Esophagus mucosa (tissue), 1 donor: ENCODE measurements at places on chromosomes 3 and 15.

GRCh38 chr3:192130534-192131132 lies 596.7 kb downstream of the FGF12 start:
- peak; percentile 83 for ATAC-seq

DNA sequence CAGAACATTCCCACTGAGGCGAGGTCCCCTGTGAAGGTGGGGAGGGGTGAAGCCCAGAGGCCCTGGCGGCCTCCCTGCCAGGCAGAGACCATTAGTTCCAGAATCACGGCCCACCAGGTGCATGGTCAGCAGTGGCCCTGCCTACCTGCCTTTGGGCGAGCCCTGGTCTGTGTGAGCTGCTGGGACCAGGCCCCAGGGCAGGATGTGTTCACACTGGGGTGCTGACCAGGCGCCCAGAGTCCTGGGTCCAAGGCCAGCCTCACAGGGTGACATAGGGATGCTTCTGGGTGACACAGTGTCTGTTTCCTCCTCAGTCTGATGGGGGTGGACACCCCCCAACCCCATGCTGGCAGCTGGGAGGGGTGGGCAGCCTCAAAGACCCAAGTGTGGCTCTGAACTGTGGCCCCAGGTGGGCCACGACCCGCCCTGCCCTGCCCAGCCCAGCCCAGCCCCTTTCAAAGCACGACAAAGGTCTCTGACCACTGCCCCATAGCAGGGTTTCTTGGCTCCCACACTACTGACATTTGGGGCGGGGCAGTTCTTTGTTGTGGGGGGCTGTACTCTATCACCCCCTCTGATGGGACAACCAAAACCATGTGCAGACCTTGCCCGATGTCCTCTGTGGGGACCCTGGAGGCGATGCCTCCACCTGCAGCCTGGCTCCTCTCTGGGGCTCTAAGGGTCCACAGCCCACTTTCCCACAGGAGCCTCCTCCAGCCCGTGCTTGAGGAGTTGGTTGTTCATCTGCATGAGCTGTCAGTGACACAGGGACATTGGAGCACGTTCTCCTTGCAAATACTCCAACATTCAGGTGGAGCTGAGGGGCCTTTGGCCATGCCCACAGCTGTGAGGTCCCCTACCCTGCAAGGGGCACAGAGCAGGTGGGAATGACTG lies 44.8 kb upstream of the SLC41A3 start:
- ATAC-seq = no peak

DNA sequence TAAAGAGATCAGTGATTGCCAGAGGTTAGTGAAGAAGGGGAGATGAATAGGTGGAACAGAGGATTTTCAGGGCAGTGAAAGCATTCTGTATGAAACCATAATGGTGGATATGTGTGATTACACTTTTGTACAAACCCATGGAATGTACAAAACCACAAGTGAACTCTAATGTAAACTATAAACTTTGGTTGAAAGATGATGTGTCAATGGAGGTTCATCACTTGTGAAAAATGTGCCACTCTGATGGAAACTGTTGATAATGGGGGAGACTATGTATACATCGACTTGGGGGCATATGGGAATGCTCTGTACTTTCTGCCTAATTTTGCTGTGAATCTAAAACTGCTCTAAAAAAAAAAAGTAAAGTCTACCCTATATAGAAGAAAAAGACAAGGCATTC lies 68.7 kb upstream of the ARHGEF3 start:
- ATAC-seq = no peak

DNA sequence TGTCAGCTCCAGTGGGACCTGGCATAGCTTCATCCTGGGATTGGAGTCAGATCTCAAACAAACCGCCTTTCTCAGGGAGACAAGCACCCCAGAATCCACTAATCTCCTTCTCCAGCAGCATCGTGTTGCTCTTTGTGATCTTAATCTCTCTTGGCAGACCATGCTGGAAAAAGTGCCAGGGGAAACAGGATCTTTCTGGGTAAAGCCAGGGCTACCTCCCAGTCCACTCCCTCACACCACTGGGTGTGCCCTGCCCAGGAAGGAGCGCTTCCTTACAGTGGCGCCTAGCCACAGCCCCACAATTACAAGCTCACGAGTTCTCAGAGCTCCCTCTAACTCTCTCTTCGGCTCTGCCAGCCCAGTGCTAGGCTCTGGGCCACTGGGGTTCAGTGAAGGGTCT lies 32.2 kb downstream of the RPLP1 start:
- ATAC-seq = peak; percentile 76

- ATAC-seq = no peak
These were observed 154.3 kb upstream of the CCDC54 start for GRCh38 chr3:107222907-107223306.

GRCh38 chr3:100754563-100755334 lies 45.5 kb downstream of the TFG start:
- no peak for ATAC-seq

DNA sequence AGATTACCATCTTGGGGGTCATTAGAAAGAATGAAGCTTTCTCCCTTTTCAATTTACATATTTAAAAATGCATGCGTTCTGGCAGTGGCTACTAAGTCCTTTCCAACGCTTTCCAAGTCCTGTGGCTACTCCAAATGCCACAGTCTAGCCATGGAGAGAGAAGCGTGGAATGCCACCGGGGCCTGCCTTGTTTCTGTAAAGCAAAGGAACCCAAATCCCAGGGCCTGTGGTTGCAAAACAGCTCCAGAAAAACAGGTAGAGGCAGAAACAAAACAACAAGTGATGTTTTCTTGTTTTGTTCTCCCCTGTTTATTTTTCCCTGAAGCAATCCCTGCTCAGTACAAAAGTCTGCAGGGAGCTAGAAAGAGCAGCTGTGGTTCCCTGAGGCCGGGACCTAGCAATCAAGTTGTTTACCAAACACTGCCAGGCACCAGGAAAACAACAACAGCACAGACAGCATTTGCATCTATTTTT lies 85.5 kb downstream of the FOXP1 start:
- ATAC-seq = no peak

GRCh38 chr15:89098281-89098680 lies 10.0 kb downstream of the ABHD2 start:
- no peak for ATAC-seq

GRCh38 chr3:24288496-24289236 lies 206.0 kb downstream of the THRB start:
- ATAC-seq = no peak

GRCh38 chr3:150687613-150688012 lies 16.1 kb downstream of the ERICH6 start:
- no peak for ATAC-seq

- ATAC-seq = no peak
These were observed 30.6 kb downstream of the TBC1D2B start for GRCh38 chr15:78046796-78047341.

GRCh38 chr15:40081691-40082194 lies 26.9 kb downstream of the BMF start:
- ATAC-seq = peak; percentile 32

DNA sequence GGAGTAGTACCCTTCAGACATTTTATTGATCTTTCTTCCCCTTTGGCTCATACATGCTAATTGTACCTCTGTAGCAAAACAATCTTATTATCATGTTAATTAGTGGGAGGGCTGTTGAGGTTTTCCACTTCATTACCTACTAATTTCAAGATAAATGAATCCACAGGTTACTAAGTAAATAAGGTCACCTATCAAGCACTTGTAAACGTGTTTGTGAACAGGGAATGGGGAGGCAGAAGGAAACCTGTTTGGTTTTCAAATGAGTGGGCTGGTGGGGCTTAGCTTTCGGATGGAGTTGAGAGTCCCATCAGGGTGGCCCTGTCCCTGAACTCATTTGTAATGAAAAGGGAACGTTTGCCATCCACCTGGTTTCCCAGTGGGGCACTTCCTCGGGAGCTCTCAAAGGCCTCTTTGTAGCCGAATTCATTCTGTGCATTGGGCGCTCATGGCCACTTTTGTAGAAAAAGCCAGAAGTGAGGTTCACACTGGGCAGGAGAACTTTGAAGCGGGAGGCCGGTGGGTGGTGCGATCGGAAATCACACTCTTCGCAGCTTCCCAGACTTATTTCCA lies 419.8 kb upstream of the NR2F2 start:
- no peak for ATAC-seq

- ATAC-seq = no peak
These were observed 25.7 kb upstream of the APH1B start for GRCh38 chr15:63251701-63252100.

GRCh38 chr15:67063689-67064606 lies 1.5 kb upstream of the SMAD3 start:
- ATAC-seq = no peak

DNA sequence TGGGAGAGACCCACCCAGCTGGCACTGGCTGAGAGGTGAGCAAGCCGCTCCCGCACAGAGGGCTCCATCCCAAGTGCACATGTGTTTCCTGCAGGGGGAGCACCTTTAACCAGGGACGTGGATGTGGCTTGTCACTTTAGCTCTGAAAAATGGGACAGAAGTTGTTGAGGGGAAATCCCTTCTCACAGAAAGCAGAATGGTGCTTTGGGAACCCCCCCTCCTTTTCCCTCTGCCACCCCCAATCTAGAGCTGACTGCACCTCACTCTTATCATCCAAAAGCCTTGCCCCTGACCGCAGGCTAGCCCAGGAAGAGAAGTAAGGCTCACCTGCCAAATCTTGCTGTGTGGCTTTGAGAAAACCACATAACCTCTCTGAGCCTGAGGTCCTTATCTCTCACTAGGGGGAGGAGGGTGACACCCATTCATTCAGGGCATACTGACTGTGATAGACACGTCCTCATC lies 77.9 kb downstream of the RPN1 start:
- peak; percentile 49 for ATAC-seq
